ENCODE measurements at places on chromosomes 5 and 9.

GRCh38 chr5:63286724-63287123 is 675.5 kb downstream of the HTR1A start:
- DNase-seq = no peak

DNA sequence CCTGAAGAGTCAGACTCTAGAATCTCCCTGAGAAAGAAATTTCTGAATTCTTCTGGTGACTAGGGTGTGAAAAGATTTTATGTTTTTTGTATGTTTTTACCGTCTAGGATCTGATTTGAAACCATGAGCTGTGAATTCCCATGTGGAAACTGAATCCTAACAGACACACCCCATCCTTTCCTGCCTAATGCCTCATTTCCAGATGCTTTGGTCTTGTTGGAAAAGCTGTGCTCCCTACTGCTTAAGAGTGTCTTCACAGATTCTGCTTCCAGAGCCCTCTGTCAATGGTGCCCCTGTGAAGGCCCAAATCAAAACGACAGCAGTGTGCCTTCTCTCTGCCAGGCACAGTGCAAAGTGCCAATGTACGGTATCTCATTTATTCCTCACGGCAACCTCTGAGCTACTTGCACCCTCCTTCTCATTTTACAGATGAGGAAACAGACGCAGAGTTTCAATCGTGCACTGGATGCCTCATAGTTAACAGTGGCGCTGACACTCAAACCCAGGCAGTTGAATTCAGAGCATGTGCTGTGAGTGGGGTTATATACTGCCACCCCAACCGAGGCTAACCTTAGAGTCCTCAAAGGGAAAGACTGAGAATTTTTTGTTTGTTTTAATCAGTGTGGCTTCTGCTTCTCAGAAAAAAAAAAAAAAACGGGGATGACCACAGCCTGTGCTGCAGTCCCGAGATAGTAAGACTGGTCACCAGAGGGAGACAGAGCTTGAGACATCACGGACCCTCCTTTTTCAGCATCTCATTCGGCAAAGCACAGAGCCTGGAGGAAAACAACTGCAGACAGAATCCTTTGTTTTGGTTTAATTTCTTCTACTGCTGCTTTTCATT is 188.4 kb downstream of the SNCAIP start:
- DNase-seq = no peak

DNA sequence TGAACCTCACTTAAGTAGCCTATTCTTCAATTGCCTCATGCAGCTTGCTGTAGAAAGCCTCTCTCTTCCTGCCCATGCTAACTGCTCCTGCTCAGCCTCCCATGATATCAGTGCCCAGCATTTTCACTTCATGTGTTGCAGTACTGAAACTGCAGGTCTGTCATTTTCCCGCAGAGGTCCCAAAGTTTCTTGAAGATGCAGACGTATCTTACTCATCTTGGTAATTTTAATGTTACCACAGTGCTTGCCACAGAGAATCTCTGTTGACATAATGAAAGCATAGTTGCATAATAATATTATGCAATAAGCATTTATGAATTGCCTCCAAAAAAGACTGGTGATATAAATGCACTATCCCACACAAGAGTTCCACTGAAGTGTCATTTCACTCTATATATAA is 561.1 kb upstream of the DAP start:
- no peak for DNase-seq

DNA sequence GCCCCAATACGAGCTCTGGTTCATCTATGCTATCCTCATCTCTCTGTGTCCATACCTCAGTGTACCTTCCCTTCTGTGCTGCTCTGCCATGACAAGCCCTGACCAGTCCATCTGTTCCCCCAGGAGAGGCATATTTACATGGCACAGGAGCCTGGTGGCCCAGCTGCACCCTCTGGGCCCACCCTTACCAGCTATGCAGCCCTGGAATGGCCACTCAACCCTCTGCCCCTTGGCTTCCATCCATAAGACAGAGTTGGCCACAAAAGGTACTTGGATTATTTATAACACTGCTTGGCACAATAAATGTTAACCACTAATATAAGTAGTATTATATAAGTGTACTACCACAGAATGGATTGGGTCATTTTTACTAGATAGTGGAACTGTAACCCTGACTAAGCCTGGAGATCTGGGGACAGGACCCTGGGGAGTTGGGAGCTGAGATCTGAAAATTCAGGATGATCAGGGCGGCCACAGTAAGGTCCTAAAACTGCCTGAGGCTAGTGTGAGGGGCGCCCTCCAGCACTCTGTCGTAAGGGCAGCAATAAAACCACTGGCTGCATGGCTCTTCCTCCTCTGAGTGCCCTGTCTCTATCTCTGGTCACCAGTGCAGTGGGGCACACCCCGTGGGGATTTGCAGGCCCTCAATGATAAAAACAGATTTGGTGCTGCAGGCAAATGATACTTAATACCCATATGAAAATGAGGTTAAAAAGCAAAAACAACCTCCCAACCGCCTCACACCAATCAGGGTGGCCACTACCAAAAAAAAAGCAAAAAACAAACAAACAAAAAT is 65.8 kb downstream of the SEMA4D start:
- no peak for DNase-seq

- no peak for DNase-seq
Observed at GRCh38 chr5:26737348-26738265, 300.8 kb downstream of the CDH9 start.

DNA sequence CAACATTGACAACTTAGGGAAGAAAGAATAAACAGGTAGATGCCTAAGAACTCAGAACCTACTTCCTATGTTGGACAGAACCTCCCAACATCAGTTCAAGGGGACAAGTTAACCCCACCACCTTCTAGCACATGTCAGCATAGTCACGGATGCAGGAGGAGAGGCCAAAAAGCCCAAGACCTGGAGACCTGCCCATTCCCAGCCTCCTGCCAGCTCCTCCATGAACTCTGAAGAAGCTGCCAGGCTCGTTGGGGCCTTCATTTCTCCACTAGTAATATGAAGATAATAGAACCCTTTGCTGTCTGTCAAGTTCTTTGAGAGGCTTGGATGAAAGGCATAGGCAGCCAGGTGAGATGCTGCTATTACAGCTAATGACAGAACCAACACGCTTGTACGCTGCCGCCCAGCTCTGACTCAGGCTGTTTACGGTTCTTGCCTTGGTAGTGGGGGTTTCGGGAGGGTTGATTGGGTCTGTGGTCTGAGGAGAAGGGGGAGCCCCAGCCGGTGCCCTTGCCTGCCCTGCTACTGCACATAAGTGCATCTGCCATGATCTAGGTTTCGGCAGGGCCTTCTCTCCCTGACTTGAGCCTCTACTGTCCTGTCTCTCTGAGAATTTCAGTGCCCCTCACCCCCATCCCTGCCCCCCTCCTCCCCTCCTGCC is 82.2 kb downstream of the NRG2 start:
- DNase-seq = no peak

- DNase-seq = no peak
Observed at GRCh38 chr5:143143973-143144372, 259.5 kb downstream of the NR3C1 start.

DNA sequence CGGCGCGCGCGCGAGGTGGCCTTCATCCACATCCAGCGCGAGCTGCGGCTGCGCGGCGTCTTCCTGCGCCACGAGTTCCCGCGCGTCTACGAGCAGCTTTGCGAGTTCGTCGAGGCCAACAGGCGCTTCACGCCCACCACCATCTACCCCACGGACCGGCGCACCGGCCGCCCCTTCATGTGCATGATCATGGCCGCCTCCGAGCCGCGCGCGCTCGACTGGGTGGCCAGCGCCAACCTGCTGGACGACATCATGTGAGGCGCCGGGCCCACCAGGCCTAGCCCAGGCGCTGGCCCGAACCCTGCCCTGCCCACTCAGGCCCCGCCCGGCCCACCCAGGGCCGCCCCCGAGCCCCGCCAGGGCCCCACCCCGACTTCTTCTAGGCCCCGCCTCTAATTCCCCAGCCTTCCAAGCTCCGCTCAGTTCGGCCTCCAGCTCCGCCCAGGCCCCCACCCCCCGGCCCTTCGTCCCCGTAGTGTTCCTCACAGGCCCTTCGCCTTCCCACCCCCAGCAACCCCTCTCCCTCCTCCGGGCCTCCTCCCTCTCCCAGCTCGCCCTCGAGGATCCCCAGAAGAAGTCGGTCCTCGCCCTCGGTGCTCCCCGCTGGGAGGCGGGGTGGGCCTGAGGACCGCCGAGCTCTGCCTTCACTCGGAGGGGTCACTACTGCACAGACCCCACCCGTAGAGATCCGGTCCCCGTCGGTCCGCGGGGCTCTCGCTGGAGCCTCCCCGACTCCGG is 2.0 kb upstream of the PHPT1 start:
- DNase-seq = no peak

- DNase-seq = no peak
Observed at GRCh38 chr9:35436933-35437332, 53.0 kb upstream of the RUSC2 start.

DNA sequence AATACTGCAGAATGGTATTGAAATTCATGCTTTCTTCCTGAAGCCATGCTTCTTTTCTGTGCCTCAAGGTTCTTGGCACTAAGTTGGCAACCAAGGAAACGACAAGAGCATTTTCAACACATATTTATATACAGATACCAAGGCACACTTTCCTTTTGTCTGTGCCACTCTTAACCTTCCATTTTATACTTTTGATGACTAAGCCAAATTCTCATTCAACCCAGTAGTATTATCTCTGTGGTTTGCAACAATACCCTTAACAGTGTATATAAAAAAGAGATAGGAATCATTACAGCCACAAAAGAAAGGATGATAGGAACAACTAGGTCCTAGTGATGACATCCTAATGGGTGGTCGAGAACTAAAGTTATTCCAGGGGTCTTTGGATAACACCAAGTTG is 36.0 kb upstream of the TYRP1 start:
- no peak for DNase-seq

- no peak for DNase-seq
Observed at GRCh38 chr5:95726811-95727763, 4.0 kb upstream of the RHOBTB3 start.

DNA sequence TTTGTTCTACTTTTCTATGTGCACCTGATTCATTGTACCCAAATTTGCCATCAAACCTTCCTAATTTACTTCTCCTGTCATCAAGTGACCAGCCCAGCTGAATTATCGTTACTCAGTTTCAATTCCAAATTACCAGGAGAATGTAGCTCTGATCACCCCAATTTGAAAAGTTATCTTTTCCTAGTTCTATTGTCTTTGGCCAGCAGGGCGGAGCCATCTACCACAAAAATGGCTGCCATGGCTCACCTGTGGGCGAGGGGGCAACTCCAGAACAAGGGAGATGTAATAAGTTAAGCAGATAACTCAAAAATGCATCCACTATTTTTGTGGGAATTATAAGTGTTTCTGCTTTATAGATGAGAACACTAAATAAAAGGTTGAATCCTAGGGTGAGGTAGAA is 133.8 kb upstream of the MOCS2 start:
- no peak for DNase-seq

- no peak for DNase-seq
Observed at GRCh38 chr9:133162861-133163503, 732 bp downstream of the GBGT1 start.

GRCh38 chr5:72265032-72265877 is 54.8 kb downstream of the MRPS27 start:
- DNase-seq = no peak

DNA sequence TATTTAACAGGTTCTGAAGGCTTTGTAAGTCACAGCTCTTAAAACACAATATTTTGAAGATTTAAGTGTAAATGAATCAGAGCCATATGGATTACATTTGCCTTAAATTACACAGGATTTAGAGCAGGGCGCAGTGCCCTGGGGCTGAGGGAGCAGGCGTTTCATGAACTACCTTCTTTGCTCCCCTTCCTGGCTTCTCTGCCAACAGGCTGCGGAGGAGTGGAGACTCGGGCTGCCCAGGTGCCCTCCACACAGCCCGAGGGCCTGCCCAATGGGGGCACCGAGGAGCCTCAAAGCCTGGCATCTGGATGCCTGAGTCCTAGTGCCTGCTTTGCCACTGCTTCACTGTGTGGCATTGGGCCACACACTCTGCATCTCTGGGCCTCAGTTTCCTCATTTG is 90.6 kb upstream of the HAND1 start:
- no peak for DNase-seq

- no peak for DNase-seq
Observed at GRCh38 chr5:157626831-157627230, 25.4 kb downstream of the SOX30 start.

- no peak for DNase-seq
Observed at GRCh38 chr5:108311682-108312081, 70.2 kb downstream of the FBXL17 start.

DNA sequence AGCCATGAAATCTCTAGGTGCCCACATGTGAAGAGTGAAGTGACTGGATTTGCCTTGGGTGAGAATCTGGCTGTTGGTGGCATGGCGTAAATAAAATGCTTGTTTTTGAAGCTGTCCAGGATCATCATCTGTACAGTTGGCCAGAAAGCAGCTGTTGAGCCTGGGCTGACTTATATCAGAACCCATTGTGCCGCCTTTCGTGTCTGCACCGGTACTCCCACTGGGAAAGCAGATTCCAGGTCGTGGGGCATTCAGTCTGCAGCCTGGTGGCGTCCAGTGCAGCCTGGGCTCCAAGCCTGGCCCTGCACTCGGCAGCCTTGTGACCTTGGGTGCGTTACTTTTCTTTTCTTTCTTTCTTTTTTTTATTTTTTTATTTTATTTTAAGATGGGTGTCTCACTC is 27.8 kb downstream of the PRRC2B start:
- no peak for DNase-seq

DNA sequence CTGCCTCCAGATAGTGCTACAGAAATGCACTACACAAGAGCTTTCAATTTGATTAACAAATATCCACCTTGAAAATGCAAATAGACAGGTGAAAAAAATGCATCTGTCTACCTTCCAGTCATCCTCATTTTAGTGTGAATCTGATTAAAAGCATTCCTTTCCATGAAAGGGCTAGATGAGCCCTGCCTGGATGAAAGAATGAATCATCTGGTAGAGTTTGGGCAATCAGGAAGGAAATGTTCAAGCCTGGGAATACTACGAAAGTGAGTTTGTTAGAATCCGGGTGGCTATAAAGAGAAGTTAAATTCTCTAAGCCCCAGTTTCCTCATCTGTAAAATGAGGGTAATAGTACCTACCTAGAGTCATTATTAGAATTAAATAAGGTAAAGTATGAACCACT is 142.6 kb downstream of the FAM114A2 start:
- DNase-seq = no peak

- no peak for DNase-seq
Observed at GRCh38 chr5:38789134-38789533, 56.7 kb upstream of the OSMR start.
